ENCODE measurements at places on chromosomes 1 and 21. TPM values are rescaled to one million over a fixed set of nuclear protein-coding genes. Genes with fewer than 3 reads are reported as not detected.

ACKR1 gene
- 8.5 TPM for total RNA-seq

NCAM2 gene
- total RNA-seq = 7.1 TPM

SERTAD4 gene
- 5.7 TPM for total RNA-seq

COL8A2 gene
- total RNA-seq = 10.7 TPM

PTGFR gene
- total RNA-seq = 28.6 TPM

ARTN gene
- 0.49 TPM for total RNA-seq

PLOD1 gene
- 72.6 TPM for total RNA-seq

RBP7 gene
- total RNA-seq = 11.6 TPM

KIAA0040 gene
- total RNA-seq = 8.7 TPM

ALG14 gene
- total RNA-seq = 1.8 TPM

SETD4 gene
- 16.8 TPM for total RNA-seq

PROK1 gene
- not detected for total RNA-seq

C1QA gene
- total RNA-seq = 37.7 TPM

Measured in skin of body (tissue), 3 donors.